ENCODE measurements at places on chromosomes 11 and 22. TPM values are rescaled to one million over a fixed set of nuclear protein-coding genes. Genes with fewer than 3 reads are reported as not detected.

DNA sequence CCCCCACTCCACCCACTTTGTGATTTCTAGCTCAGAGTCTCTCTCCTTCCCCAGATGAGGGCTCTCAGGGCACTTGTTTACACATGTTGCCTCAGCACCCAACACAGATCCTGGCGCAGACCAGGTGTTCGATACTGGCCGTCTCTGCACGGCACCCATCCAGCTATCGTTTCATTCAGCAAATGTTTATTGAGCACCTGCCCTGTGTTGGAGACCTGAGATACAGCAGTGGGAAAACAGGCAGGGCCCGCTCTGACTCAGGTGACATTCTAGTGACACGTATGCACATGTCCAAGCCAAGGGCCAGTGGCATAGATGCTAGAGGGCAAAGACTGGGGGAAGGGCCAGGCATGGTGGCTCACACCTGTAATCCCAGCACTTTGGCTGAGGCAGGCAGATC is 71.9 kb downstream of the NFAM1 start:
- H3K4me3 ChIP-seq, result no peak overlapping the region
- no peak overlapping the region for H3K27ac ChIP-seq

- no peak overlapping the region for H3K4me3 ChIP-seq
- no peaks in the 10 kb centered on the region for H3K4me1 ChIP-seq
- H3K36me3 ChIP-seq, result peaks cover 12% of the 10 kb centered on the region
- no peak overlapping the region for H3K27ac ChIP-seq
Measured at GRCh38 chr11:117238221-117238620, 5.8 kb downstream of the RNF214 start.

- DNase-seq, result peak; percentile 95
- H3K36me3 ChIP-seq, result no peaks in the 10 kb centered on the region
- H3K27me3 ChIP-seq, result no peaks in the 10 kb centered on the region
Measured at GRCh38 chr11:103108933-103109817, at the start of gene DYNC2H1. Gene DYNC2H1 (plus strand): TSS chr11:103109426. CDS start chr11:103109575, 149 bp downstream.

PLA2G3 gene
- 1.1 TPM for total RNA-seq

PRDX5 gene
- total RNA-seq, result 500 TPM
